ENCODE measurements at places on chromosomes 2 and 18. TPM values are rescaled to one million over a fixed set of nuclear protein-coding genes. Genes with fewer than 3 reads are reported as not detected.

GRCh38 chr2:6538607-6539006 lies 327.1 kb downstream of the CMPK2 start:
- DNase-seq = no peak

GRCh38 chr2:27907547-27907946 lies 17.0 kb downstream of the BABAM2 start:
- no peak for DNase-seq

GRCh38 chr18:58569490-58569911 lies 59.4 kb downstream of the ALPK2 start:
- DNase-seq = no peak

The WDR35 gene
- 8.1 TPM for total RNA-seq

The CRYGC gene
- not detected for total RNA-seq

The MSTN gene
- not detected for total RNA-seq

All from Caco-2 (cell line).